ENCODE measurements at places on chromosomes 3 and 15.

DNA sequence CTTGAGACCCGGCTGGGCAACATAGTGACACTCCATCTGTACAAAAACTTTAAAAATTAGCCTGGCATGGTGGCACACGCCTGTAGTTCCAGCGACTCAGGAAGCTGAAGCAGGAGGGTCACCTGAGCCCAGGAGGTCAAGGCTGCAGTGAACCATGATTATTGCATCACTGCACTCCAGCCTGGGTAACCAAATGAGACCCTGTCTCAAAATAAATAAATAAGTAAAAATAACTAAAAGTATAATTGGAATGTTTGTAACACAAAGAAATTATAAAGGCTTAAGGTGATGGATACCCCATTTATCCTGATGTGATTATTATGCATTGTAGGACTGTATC lies 38.6 kb downstream of the MYO1E start:
- DNase-seq: no peak
- peaks cover 69% of the 10 kb centered on the region for H3K4me1 ChIP-seq
- no peak overlapping the region for H3K27ac ChIP-seq
- no peak overlapping the region for H3K4me3 ChIP-seq
- no peaks in the 10 kb centered on the region for H3K27me3 ChIP-seq

DNA sequence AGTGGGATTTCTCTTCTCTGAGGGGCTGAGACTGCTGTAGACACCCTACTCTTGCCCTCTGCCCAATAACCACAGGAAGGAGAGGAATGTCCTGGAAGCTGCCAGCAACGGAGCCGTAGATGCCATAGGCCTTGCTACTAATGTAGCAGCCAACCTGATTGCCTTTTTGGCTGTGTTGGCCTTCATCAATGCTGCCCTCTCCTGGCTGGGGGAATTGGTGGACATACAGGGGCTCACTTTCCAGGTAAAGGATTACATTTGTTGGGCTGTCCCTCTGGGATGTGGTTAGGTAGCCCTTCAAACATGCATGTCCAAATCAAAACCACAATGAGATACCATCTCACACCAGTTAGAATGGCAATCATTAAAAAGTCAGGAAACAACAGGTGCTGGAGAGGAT lies 16.1 kb downstream of the SLC28A2 start:
- H3K4me3 ChIP-seq: no peak overlapping the region
- no peaks in the 10 kb centered on the region for H3K36me3 ChIP-seq
- H3K27me3 ChIP-seq: peaks cover 28% of the 10 kb centered on the region

DNA sequence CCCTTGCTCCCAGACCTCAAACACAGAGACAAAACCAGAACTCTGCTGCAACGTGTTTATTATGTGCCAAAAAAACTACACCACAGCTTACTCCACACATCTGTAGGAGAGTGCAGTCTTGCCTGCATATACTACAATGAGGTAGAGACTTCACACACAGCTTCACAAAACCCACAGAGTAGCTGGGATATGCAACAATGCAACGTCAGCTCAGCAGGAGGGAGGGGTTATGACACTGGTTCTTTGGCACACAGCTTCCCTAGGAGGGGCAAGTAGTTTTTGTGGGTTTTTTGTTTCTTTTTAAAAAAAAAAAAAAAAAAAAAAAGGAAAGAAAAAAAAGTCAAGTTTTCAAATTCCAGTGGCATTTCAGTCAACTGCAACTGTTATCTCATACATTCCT lies 2.9 kb upstream of the RPS17 start:
- peaks cover 38% of the 10 kb centered on the region for H3K36me3 ChIP-seq
- no peak overlapping the region for H3K27ac ChIP-seq
- no peak overlapping the region for H3K4me3 ChIP-seq
- DNase-seq: no peak

- H3K27ac ChIP-seq: no peak overlapping the region
- DNase-seq: no peak
- H3K36me3 ChIP-seq: no peaks in the 10 kb centered on the region
- no peaks in the 10 kb centered on the region for H3K27me3 ChIP-seq
These were observed 33.1 kb downstream of the GASK1A start for GRCh38 chr3:43012174-43012573.

DNA sequence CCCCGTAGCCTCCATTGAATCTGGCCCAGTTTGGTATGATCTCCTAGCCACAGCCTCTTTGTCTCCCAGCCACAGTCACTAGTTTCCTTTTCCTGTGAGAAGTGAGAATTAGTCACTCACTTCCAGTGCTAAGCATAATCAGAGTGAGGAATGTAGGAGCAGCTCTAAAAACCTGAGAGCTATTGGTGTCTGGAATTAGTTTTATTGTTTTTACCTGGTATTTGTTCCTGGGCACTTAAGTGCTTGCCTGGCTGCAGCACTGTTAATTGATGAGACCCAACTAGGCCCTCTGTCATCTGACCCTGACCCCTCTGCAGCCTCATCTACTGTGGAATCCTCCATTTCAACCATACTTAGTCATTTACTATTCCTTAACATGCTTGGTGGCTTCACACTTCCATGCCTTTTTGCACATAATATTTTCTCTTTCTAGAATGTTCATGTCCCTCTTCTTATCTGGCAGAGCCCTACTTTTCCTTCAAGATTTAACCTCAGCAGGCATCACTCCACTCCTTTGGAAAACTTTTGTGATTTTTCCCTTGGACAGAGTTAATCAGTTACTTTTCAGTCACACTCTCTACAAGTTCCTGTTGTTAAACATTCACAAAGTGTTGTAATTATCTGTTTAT lies 48.8 kb downstream of the PDE8A start:
- H3K27me3 ChIP-seq: no peaks in the 10 kb centered on the region
- no peaks in the 10 kb centered on the region for H3K36me3 ChIP-seq
- no peak for DNase-seq
- peaks cover 30% of the 10 kb centered on the region for H3K4me1 ChIP-seq
- no peak overlapping the region for H3K4me3 ChIP-seq

Measured in stimulated activated naive B cell treated with anti-CD40 and anti-IgM and Interleukin-4, amounts not matched to agents 10 μg/mL and 1 μg/mL and 100 μg/mL, for 72 hours (primary cell).